A549 treated with Hydrocortisone at 1 μM for 4 hours (cell line): ENCODE measurements at places on chromosomes 6 and 20. TPM values are rescaled to one million over a fixed set of nuclear protein-coding genes. Genes with fewer than 3 reads are reported as not detected.

The DNAH8 gene
- total RNA-seq: not detected in 5 replicates

The IL17A gene
- total RNA-seq: not detected in 5 replicates

The RIPOR2 gene
- 0.37 to 0.73 TPM (median 0.43 TPM) in 5 replicates for total RNA-seq

The CPXM1 gene
- 0.06 TPM in 1 of 5 replicates, not detected in the others for total RNA-seq

The AGER gene
- 1.2 to 2.3 TPM (median 1.6 TPM) in 5 replicates for total RNA-seq

The HLA-DQB1 gene
- not detected in 5 replicates for total RNA-seq

The CCDC28A gene
- 11.3 to 14.4 TPM (median 11.9 TPM) in 5 replicates for total RNA-seq

The HCK gene
- 0.09 to 0.13 TPM (median 0.11 TPM) in 5 replicates for total RNA-seq

The LY6G6C gene
- 0.13 to 0.18 TPM in 2 of 5 replicates, not detected in the others for total RNA-seq

The RAD21L1 gene
- not detected in 5 replicates for total RNA-seq

The SYCP2 gene
- 0.15 to 0.91 TPM (median 0.30 TPM) in 5 replicates for total RNA-seq

The BCAS1 gene
- 0.36 to 0.76 TPM (median 0.41 TPM) in 5 replicates for total RNA-seq

The CALHM5 gene
- total RNA-seq: 0.03 to 0.09 TPM (median 0.06 TPM) in 5 replicates

The FOXF2 gene
- total RNA-seq: 14.4 to 20.7 TPM (median 19.4 TPM) in 5 replicates

The PTCRA gene
- not detected in 5 replicates for total RNA-seq

The GTSF1L gene
- total RNA-seq: not detected in 5 replicates

The TFAP2C gene
- 11.2 to 14.7 TPM (median 13.3 TPM) in 5 replicates for total RNA-seq

The HEY2 gene
- total RNA-seq: 0.05 to 0.07 TPM (median 0.06 TPM) in 3 of 5 replicates, not detected in the others

The GPR6 gene
- total RNA-seq: not detected in 5 replicates

The RAET1E gene
- total RNA-seq: 1.9 to 3.3 TPM (median 2.8 TPM) in 5 replicates

The ACTL10 gene
- 0.06 TPM in 2 of 5 replicates, not detected in the others for total RNA-seq

The SCRT2 gene
- 0.02 TPM in 1 of 5 replicates, not detected in the others for total RNA-seq

The MROH8 gene
- 0.71 to 1.5 TPM (median 1.3 TPM) in 5 replicates for total RNA-seq

The OSER1 gene
- total RNA-seq: 49.8 to 56.3 TPM (median 54.7 TPM) in 5 replicates

The DPPA5 gene
- total RNA-seq: not detected in 5 replicates

The TAGAP gene
- total RNA-seq: not detected in 5 replicates

The TOX2 gene
- 10.6 to 14.3 TPM (median 14.2 TPM) in 5 replicates for total RNA-seq

The TULP1 gene
- not detected in 5 replicates for total RNA-seq

The HLA-DRB1 gene
- not detected in 5 replicates for total RNA-seq

The CALHM6 gene
- total RNA-seq: not detected in 5 replicates

The RSPO3 gene
- total RNA-seq: 65.9 to 80.7 TPM (median 69.0 TPM) in 5 replicates

The SIM1 gene
- not detected in 5 replicates for total RNA-seq

The KCNQ5 gene
- 1.1 to 1.9 TPM (median 1.5 TPM) in 5 replicates for total RNA-seq

The RTN4IP1 gene
- total RNA-seq: 9.2 to 11.1 TPM (median 10.4 TPM) in 5 replicates

The PREX1 gene
- total RNA-seq: 13.6 to 15.8 TPM (median 14.3 TPM) in 5 replicates

The RPP40 gene
- total RNA-seq: 20.9 to 28.7 TPM (median 22.5 TPM) in 5 replicates

The LINC00237 gene
- total RNA-seq: not detected in 5 replicates

The MCHR2 gene
- not detected in 5 replicates for total RNA-seq

The ADGRG6 gene
- 43.1 to 79.0 TPM (median 64.0 TPM) in 5 replicates for total RNA-seq

The PTGIS gene
- total RNA-seq: 0.02 to 0.07 TPM (median 0.05 TPM) in 3 of 5 replicates, not detected in the others

The SH3BGRL2 gene
- 0.26 to 0.44 TPM (median 0.32 TPM) in 5 replicates for total RNA-seq

The BPI gene
- not detected in 5 replicates for total RNA-seq

The STX16 gene
- total RNA-seq: 26.6 to 37.0 TPM (median 30.5 TPM) in 5 replicates

The EYS gene
- 0.02 to 0.25 TPM (median 0.08 TPM) in 3 of 5 replicates, not detected in the others for total RNA-seq

The CLPSL1 gene
- total RNA-seq: not detected in 5 replicates
